ENCODE measurements at places on chromosomes 1 and 21.

DNA sequence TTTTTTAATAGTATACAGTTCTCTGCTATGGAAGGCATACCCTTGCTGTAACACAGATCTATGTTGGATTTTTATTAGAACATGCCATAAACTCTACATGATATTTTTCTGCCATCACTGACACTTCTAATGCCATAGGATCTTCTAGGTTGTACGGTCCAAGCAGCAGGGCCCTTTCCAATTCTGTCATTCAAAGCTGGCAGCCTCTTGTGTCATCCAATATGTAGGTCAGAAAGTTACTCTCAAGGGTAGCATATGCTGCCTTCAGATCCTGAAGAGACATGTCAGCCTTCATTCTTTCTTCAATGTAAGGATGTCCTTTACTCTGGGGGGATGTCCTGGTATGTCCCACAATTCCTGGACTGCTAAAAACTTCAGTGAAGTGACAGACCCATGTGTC, 629.2 kb upstream of the USP24 start:
- no peak for DNase-seq

- DNase-seq, result no peak
These were observed 80.8 kb downstream of the LRRC7 start for GRCh38 chr1:69648486-69648885.

GRCh38 chr1:111489604-111490003, 13.8 kb downstream of the ADORA3 start:
- DNase-seq, result no peak

DNA sequence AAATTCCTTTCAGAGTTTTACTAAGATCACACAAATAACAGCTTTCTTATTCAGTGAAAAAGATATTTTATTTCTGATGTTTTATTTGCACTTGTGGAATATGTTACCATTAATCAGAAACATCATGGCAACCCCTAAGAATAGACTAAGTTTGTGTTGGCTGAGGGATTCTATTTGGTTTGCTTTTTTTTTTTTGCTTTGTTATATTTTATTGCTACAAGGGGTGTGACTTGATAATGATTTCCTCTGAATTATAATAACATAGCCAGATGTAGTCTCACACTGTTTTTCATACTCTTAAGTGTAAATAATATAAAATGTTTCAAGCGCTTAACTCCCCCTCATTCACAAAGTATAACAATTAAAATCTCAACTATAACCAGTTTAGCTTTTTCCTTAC, 20.0 kb downstream of the GLRX2 start:
- no peak for DNase-seq

- DNase-seq, result no peak
These were observed 724 bp downstream of the DOCK7 start for GRCh38 chr1:62687421-62687902.
